NCI-H2171 treated with DMSO at 0.1 percent for 48 hours (cell line): ENCODE measurements at places on chromosomes 6 and 20.
A peak's percentile ranks its signal among the peaks of the same experiment; 100 is the strongest.

DNA sequence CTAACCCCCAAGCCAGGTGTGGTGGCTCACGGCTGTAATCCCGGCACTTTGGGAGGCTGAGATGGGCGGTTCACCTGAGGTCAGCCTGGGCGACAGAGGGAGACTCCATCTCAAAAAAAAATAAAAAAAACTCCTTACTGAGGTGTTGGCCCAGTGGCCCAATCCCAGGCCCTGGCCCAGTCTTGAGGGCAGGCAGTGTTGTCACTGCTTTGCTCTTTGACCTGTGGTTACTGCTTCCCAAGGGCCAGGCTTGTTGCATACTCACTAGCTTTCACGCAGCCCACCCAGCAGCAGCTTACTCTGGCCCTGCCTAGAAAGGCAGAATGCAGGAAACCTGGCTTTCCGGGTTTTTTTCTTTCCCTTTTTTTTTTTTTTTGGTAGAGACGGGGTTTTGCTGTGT lies 13.2 kb downstream of the CNPY3 start:
- no peak for DNase-seq

DNA sequence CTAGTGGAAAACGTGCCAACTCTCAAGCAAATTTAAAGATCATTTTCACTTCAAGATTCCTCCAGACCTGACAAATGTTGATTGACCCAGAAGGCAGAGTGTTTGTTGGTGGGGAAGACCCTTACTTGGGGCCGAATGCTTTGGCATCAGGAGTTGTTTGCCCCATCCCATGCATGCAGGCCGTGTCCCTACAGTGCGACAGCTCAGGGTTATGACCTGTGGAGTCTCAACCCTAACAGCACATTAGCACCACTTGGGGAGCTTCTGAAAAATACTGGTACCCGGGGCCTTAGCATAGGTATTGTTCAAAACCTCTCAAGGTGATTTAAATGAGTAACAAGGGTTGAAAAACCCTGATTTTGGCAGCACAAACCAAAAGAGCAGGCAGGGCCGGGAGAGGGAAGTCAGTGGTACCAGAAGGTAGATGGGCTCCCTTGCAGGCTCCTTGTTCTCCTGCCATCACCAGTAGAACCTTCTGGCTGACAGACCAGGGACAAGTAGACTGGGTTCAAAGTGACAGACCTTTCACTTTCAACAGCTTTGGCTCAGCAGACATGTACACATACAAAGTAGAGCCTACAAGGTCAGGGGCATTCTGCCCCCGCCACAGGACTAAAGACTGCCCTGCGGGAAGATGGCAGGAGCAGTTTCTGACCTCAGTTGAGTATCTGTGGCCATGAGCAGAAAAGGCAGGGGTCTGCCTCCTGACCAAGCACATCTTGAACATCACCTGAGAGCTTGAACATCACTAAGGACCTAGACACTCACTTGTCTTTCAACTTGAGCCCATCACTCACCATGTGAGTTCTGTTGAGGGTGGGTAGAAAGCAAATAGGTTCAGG lies 39.6 kb downstream of the PLCG1 start:
- no peak for DNase-seq

DNA sequence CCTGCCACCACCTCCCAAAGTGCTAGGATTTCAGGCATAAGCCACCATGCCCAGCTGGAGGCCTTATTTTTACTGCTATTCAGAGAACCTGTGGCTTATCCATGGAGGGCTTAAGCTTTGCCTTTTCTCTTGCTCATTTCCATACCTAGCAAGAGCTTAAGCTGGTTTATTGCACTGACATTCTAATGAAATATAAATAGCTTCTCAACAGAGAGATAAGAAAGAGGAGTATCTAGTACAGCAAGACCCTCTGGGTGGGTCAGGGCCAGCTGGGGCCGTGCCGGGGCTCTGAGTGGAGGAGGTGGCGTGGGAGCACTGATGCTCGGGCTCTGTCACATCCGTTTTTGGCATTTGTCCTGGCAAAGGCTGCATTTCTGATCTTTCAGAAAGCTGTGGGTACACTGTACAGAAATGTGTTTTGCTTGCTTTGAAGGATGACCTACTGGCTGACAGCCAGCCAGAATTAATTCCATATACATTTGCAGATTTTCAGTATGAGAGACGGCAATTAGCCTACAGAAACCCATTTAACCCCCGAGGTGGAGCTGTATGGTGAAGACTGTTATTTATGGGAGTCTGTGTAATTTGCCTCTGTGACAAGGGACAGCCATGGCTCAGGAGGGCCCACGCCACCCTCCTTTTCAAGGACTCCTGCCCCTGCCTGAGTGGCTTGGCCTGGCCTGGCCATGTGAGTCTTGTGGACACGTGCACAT lies 181.6 kb upstream of the AKAP12 start:
- DNase-seq, result no peak

GRCh38 chr6:125987026-125987617 lies 782 bp downstream of the TRMT11 start:
- peak; percentile 55 for DNase-seq

DNA sequence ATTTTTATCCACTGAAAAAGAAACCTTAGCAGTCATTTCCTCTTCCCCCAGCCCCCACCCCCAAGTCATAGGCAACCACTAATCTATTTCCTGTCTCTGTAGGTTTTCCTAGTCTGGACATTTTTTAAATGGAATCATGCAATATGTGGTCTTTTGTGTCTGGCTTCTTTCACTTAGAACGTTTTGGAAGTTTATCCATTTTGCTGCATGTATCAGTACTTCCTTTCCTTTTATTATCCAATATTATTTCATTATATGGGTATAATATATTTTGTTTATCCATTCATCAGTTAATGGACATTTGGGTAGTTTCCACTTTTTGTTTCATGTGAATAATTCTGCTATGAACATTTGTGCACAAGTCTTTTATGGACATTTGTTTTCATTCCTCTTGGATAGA lies 99.3 kb upstream of the BMP5 start:
- DNase-seq, result no peak

- peak; percentile 41 for DNase-seq
Observed at GRCh38 chr6:143125455-143125854, 64.8 kb downstream of the AIG1 start.

GRCh38 chr6:161869491-161869890 lies 595.6 kb upstream of the AGPAT4 start:
- DNase-seq, result no peak

DNA sequence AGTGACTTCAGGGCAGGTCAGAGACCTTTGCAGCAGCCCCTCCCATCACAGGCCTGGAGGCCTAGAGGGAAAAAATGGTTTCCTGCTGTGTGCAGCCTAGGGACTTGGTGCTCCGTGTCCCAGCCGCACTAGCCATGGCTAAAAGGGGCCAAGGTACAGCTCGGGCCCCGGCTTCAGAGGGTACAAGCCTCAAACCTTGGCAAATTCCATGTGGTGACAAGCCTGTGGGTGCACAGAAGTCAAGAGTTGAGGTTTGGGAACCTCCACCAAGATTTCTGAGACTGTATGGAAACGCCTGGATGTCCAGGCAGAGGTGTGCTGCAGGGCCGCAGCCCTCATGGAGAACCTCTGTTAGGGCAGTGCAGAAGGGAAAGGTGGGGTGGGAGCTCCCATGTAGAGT lies 34.0 kb downstream of the UBE3D start:
- no peak for DNase-seq

DNA sequence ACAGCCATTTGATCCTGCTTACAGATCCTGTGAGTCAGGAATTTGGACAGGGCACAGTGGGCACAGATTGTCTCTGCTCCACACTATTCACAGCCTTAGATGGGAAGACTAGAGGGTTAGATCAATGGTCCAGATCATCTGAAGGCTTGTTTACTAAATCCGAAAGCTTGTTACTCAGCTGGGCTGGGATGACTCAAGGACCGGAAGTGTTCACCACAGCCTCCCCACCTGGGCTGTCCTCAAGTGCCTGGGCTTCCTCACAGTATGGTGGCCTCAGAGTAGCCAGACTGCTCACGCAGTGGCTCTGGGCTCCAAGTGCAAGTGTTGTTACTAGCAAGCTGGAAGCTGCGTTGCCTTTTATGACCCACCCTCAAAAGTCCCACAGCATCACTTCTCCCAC lies 75.4 kb upstream of the INSM1 start:
- DNase-seq, result no peak

DNA sequence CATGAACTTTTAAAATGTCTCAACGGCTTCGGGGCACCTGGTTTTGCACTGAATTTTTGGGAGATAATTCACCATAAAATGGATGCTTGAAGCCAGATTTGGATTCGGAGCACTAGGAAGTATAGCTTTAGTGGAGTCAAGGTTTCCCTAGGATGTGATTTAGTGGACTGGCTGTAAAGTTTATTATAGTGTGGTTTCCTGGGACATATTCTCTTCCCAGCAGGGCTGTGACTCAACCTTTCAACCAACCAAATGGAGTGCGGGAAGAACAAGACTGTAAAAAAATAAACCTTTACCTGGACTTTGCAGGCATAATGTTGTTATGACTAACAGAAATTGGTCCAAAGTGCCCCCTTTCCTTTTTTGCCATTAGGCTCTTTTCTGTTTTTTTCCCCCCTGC lies 327.4 kb upstream of the MAN1A1 start:
- DNase-seq, result no peak

- peak; percentile 29 for DNase-seq
Observed at GRCh38 chr20:23917024-23917725, 37.6 kb upstream of the CST5 start.

DNA sequence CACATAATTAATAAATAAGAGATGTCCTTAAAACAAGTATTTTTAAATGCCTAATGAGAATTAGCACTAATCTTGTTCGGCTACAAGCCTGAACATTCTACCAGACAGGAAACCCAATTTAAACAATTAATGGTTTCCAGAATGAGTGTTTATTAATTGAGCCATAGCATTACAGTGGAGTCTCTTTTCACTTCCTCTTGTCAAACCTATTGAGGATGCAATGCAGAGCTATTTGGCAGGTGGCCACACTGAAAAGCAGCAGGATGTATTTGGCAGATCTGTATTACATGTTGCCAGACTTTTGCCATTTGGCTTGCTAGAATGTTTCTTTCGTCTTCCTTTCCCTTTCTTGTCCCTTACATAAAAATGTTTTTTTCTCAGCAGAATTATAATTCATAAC lies 475.2 kb upstream of the MARCKS start:
- peak; percentile 72 for DNase-seq

DNA sequence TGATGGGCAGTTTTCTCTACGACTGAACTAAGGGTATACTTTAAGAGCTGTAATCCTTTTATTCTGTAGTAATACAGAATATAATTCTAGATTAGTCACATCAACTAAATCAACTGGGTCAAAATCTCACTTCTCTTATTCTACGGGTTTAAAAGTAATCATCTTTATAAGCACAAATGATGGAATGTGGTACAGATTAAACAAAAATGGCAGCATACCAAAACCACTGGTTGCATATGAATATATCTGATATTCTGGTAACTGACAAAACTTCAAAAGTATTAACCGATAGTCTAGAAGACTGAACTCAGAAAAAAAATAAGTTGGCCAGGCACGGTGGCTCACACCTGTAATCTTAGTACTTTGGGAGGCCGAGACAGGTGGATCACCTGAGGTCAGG lies 7.0 kb downstream of the SOD2 start:
- no peak for DNase-seq

GRCh38 chr6:37170273-37171200 lies 585 bp downstream of the PIM1 start:
- DNase-seq, result peak; percentile 55

GRCh38 chr20:31770243-31770642 lies 31.2 kb downstream of the TPX2 start:
- no peak for DNase-seq

GRCh38 chr20:16459019-16459700 lies 114.1 kb downstream of the KIF16B start:
- no peak for DNase-seq

DNA sequence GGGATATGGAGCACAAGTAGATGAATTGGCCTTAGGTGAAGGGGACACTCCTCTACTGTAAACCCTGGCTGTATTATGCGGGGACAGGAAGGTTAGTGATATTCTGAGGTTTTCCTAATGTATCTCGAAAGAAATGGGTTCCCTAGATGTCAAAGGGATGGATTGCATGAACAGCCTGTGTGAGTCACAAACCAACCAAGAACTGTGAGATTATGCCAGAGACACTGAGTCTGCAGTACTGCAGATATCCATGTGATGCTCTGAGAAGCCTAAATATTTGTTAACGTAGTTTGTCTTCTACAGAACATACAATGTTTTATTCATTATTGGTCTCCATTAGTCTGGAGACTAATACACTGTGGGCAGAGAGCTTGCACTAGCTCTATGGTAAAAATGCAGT lies 182.2 kb downstream of the AKAP7 start:
- DNase-seq, result no peak

GRCh38 chr20:7505152-7505834 lies 435.0 kb downstream of the HAO1 start:
- no peak for DNase-seq

- no peak for DNase-seq
Observed at GRCh38 chr20:62604796-62605195, 37.5 kb upstream of the SLCO4A1 start.

- no peak for DNase-seq
Observed at GRCh38 chr6:114471450-114471849, 128.6 kb upstream of the HS3ST5 start.

GRCh38 chr20:33828326-33828844 lies 17.2 kb downstream of the CHMP4B start:
- no peak for DNase-seq

- DNase-seq, result no peak
Observed at GRCh38 chr6:7239590-7239948, 73.4 kb downstream of the SSR1 start.

GRCh38 chr20:54078296-54078984 lies 8.0 kb upstream of the BCAS1 start:
- DNase-seq, result no peak

DNA sequence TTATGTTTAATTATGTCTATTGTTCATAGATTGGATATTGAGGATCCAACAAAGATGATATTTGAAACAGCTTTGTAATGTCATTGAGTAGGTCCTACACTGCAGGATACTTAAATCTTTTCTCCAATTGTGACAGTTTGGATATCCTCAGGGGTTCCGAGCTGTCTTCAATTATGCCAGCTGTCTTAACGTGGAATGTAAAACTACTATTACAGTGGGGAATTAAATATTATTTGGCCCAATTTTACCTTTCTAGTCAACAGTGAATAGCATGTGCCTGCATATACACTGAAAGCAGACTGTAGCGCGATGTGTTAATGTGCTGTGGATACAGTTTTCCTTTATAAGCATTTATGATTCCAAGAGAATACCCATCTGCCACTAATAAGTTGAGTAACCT lies 156.9 kb downstream of the GRIK2 start:
- DNase-seq, result no peak

- peak; percentile 4 for DNase-seq
Observed at GRCh38 chr6:25173951-25174474, 105.2 kb upstream of the CARMIL1 start.

GRCh38 chr6:119259027-119259426 lies 90.5 kb downstream of the MAN1A1 start:
- no peak for DNase-seq

- DNase-seq, result no peak
Observed at GRCh38 chr6:11358904-11359830, 126.7 kb upstream of the NEDD9 start.

- DNase-seq, result no peak
Observed at GRCh38 chr20:10537850-10538480, 102.9 kb downstream of the SLX4IP start.

GRCh38 chr6:116884530-116884929 lies 7.5 kb downstream of the RFX6 start:
- no peak for DNase-seq
